ENCODE measurements at places on chromosomes 12 and 14.

- no peak for DNase-seq
Measured at GRCh38 chr12:53974084-53975063, at the start of gene HOTAIR. Gene HOTAIR, minus strand, starts transcription at chr12:53974954.

DNA sequence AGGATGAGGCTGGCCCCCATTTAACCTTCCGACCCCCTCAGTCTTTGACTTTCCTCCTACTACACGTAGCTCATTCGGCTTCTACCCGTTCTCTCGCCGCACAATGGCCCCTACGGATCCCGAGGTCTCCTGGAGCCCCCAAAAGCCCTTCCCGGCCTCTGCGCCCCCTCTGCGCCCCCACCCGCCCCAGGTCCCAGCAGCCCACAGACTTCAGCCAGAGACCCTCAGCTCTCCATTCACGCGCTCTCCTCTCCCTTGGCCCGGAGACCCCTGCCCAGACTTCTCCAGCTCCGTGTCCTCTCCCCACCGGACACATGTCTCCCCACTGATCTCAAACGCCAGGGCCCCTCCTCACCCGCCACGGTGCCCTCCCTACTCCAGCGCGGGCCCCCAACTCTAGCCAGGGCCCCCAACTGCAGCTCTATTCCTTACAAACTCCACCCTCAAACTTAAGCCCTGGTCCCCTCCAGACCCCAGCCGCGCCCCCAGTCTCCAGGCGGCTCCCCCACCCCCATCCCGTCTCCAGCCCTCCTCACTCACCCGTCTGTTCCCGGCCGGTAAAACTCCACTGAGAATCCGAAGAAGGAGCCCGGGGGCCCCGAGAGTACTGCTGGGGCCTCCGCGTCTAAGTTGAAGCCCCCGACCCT lies 502 bp downstream of the ITGA5 start:
- DNase-seq = no peak

GRCh38 chr12:67002720-67003119 lies 266.4 kb upstream of the CAND1 start:
- DNase-seq = no peak

DNA sequence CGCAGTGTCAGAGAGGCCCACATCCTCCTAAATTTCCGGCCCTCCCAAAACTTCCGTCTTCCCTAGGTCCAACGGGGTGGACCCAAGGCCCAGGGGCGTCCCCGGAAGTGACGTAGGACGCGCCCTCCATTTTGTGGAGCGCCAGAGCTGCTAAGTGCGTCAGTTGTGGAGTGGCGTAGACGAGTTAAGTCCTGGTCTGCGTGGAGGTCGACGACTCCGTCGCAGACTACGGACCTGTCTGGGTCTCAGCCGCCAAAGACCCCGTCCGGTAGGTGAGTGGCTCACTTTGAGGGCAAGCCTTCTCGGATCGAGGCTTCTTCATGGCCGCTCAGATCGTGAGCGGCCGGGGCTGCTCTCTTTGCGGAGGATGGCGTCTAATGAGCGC lies at the start of gene SRSF5:
SRSF5 (plus strand) TSS at position 159 of the 385 bp plus-strand sequence. CDS start 1,015 bp downstream, outside the sequence.
- DNase-seq = peak; percentile 89

GRCh38 chr12:20268771-20269170 lies 99.6 kb upstream of the PDE3A start:
- DNase-seq = no peak
